T-helper 2 cell treated with Interferon-gamma antibody and Interleukin-4, amounts not matched to agents 5 μg/mL and 100 μg/mL, for 36 hours (primary cell): ENCODE measurements at places on chromosomes 4 and X.

- DNase-seq = no peak
- H3K4me3 ChIP-seq = no peak overlapping the region
- no peaks in the 10 kb centered on the region for H3K27me3 ChIP-seq
- no peak overlapping the region for H3K27ac ChIP-seq
- H3K36me3 ChIP-seq = no peaks in the 10 kb centered on the region
- no peaks in the 10 kb centered on the region for H3K4me1 ChIP-seq
Observed at GRCh38 chr4:35228313-35228712, 1016.0 kb downstream of the ARAP2 start.

- no peaks in the 10 kb centered on the region for H3K27me3 ChIP-seq
- peaks cover 27% of the 10 kb centered on the region for H3K4me1 ChIP-seq
- peak overlapping the region; percentile 98 for H3K4me3 ChIP-seq
- no peak for DNase-seq
- H3K36me3 ChIP-seq = peaks cover 20% of the 10 kb centered on the region
Observed at GRCh38 chr4:70838204-70838603, 1.5 kb downstream of the GRSF1 start.

DNA sequence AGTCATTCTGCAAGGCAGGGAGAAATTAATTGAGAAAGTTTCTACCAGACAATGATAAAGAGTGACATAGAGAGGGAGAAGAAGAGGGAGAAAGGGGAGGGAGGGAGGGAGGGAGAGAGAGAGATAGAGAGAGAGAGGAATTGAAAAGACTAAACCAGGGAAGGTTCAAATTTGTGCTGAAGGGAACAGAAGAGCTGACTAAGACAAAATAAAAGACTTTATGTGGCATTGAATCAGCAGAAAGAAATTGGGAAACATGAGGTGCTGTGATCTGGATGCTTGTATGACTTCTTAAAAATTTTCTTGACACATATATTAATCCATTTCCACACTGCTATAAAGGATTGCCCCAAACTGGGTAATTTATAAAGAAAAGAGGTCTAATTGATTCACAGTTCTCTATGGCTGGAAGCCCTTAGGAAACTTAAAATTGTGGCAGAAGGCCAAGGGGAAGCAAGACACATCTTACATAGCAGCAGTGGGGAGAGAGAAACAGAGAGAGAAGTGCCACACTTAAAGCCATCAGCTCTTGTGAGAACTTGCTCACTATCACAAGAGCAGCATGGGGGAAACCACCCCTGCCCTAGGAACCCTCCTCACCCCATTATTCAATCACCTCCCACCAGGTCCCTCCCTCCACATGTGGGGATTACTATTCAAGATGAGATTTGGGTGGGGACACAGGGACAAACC lies 13.5 kb upstream of the CXCL6 start:
- H3K4me1 ChIP-seq = no peaks in the 10 kb centered on the region
- H3K36me3 ChIP-seq = no peaks in the 10 kb centered on the region
- H3K4me3 ChIP-seq = no peak overlapping the region
- H3K27me3 ChIP-seq = no peaks in the 10 kb centered on the region

GRCh38 chrX:16678689-16679088 lies 28.7 kb downstream of the S100G start:
- H3K27ac ChIP-seq = no peak overlapping the region
- peaks cover 2% of the 10 kb centered on the region for H3K36me3 ChIP-seq
- H3K4me3 ChIP-seq = no peak overlapping the region
- no peaks in the 10 kb centered on the region for H3K4me1 ChIP-seq
- no peaks in the 10 kb centered on the region for H3K27me3 ChIP-seq
